ENCODE measurements at places on chromosomes 11 and 22.

DNA sequence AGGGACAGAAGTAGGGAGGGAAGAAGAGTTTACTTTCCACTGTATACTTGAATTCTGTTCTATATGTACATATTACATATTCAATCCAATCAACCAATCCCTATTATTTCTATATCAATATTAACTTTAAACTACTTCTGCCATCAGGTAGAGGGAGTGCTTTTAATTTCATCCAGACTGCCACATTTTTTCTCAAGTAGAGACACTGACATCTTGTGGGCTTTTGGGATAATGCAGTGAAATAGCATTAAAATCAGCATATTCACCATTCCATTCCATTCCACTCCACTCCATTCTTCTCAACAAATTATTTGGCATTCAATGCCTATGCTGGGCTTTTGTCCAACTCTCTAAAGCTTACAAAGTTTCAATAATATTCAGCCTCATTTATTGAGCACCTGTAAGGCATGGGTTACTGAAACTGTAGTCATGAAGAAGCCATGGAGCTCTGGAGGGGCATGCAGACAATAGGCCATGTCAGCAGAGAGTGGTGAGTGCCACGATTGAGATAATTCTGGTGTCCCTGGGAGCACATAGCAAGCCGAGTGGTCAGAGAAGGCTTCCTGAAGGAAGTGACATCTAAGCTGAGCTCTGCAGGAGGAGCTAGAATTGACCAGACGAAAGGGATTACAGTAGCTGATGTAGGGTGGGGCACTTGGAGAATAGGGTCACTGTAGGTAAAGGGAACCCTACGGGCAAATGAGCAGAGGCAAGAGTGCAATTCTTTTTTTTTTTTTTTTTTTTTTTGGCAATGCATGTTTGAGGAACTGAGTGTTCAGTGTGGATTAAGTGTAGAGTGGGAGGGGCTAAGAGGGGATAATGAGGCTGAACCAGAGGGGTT, 12.8 kb upstream of the CLPB start:
- no peak for DNase-seq

DNA sequence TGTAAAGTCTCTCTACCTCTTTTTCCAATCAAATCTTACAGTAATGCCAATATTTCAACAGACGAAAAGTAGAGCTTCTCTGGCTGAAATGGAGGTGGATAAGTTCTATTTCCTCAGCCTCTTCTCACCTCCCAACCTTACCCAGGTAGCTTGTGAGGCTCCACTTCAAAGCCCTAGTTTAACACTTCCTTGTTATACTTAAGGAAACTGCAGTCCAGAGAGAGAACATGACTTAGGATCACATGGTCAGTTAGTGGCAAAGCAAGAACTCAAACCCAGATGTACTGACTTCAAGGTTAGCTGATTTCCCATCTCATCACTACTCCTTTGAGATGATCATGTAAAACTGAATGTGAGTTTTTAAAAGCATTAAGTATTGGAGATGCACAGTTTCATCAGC, 32.5 kb downstream of the PAK1 start:
- no peak for DNase-seq

- no peak for DNase-seq
These were observed 212.1 kb downstream of the NELL1 start for GRCh38 chr11:20881328-20882079.

DNA sequence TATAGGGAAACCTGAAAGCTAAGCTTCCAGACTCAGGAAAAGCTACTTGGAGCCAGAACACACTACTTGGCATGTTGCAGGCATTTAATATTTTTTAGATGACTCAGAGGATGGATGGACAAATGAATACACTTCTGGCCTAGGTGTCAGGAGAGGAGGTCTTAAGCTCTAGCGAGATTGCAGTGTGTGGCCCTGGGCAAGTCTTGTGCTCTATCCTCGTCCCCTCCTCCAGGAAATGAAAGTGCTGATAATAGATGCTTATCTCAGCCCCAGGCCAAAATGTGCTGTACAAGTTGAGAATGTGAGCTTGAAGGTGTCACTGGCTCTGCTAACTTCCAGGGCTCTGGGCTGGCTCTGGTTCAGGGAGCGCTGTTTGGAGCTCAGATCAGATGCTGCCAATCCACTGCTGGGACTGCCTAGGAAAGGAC, 136.3 kb downstream of the PKNOX2 start:
- DNase-seq, result no peak

DNA sequence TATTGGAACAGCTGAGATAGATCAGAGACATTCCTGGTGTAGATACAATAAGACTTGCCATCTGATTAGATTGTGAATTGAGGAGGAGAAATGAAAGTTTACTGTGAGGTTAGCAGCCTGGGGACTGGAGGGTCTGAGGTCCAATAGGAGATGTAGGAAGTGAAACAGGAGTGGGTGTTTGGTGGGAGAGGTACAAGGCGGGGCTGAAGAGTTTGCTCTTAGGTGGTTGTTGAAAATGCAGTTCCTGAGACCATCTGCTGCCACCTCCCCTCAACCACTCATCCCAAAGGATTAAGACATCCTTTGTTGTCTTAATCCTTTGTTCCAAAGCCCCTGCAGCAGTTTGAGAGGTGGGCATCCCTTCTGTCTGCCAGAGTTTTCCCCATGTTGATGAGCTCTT, 14.8 kb downstream of the PIWIL4 start:
- DNase-seq, result no peak

DNA sequence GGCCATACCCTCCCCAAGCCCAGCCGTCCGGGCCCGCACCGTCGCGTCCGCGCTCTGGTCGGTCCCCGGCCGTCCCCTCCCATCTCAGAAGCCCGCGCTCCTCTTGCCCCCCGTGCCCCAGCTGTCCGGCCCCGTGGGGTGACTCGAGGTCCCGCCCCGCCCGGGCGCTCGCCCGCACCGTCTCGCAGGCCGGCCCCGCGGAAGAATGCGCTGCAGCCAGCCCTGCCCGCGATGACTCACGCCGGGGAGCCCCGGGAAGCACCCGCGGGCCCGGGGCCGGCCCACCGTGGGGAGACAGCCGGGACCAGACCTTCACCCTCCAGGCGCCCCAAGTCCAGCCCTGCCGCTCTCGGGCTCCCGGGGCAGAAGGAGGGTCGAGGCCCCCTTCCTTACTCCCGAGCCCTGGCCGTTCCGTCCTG, 320 bp upstream of the PHLDA2 start:
- no peak for DNase-seq

DNA sequence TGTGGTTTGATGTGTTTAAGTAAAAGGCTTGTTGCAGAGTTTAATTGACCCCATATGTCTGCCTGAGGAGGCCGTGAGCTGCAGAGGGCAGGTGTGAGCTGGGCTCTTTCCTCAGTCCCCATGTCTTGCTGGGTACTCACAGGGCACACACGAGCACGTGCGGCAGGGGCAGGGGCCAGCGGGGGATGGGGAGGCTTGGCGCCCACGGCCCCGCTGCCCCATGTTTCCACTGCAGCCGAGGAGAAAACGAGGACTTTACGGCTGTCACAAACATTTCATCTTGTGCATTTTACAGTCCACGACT, 24.7 kb upstream of the CCDC188 start:
- DNase-seq, result no peak

- no peak for DNase-seq
These were observed 10.4 kb downstream of the GNAZ start for GRCh38 chr22:23080613-23081290.

DNA sequence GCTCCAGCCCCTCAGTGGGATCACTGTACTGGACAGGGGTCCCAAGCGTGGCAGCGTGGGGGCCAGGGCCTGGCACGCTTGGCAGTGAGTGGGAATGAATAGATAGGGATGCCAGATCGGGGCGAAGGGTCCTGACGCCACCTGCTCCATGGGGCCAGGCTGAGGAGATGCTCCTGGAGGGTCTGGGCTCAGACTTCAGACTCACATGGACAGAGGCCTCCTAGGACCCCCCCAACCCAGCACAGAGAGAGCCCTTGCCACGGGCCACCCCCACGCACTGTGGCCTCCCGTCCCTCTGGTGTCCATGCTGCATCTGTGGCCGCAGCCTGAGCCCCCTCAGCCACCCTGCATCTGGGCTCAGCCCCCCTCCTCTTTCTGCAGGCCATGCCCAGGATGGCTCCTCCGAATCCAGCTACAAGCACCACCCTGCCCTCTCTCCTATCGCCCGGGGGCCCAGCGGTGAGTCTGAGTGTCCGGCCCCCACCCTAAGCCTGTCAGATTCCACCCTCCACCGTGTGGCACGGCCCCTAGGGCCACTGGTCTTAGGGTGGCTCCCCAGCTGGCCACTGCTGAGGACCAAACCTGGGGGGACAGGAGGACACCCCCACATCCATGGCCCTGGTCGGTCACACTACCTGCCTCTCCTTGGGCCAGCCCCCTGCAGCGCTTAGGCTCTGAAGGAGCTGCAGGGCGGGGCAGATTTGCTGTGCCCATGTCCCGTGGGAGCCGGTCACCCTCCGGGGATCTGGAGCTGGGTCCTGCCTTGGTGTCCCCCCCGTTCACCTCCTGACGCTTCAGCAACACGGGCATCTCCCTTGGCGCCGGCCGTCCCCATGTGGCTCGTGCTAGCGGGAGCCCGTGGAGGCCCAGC, 2.7 kb downstream of the MUC5AC start:
- no peak for DNase-seq

GRCh38 chr11:120956710-120957495, 67.0 kb upstream of the TBCEL start:
- DNase-seq, result no peak

DNA sequence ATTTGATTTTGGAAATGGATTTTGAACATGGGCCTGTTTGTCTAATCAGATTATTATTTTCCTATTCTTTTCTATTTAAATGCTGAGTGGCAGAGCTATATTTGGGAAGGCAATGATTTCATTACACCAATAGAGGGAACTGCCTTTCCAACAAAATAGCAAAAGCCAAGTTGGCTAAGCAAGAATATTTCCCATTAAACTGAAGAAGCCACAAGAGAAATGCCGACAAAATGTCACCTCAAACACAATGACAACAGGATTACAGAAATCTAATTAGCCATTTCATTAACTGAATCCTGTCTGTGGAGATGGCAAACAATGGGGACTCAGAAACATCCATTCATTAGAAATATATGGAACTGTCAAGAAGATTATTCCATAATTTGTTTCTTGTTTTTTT, 1593.1 kb upstream of the RAG2 start:
- no peak for DNase-seq

DNA sequence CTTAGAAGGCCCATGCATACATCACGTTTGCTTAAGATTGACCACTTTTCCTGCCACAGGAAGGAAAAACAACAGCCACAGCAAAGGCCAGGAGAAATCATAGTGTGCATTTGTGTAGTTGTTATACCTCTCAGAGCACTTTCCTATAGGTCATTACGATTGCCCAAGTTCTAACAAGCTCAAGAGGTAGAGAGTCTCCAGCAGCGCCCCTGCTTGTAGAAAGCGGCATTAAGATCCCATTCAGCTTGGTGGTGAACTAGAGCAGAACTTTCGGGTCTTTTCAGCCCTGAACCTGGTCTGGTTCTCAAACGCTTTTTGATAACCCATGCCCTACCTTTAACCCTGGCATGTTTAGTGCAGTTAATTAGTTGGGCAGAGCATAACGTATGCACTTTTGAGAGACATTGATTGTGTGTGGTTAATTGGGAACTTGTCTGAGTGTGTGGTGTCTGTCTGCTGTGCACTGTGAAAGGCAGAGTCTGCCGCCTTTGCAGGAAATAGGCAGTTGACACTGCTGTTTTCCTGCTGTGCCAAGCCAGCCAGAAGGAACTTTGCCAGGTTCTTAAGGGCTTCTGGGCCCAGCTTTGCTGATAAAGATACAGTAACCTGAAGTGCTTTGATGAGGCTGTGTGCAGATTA, 109.9 kb upstream of the CLMP start:
- no peak for DNase-seq

DNA sequence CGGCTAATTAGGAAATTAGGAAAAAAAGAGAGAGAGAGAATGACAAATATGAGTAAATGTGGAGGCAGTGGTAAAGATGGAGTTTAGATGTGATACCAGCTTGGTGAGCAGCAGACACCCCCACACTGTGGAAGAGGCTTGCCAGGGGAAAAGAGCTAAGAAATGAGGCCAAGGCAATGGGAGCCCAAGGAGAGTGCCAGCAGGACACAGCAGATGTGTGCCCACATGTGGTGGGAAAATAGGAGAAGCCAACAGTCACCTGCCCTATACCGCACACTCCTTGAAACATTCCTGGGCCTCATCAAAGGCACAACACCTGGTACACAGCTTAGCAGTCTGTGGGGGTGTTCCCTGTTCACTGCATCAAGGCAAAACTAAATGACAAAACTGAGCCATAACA, 104.9 kb downstream of the FAM76B start:
- DNase-seq, result no peak

- no peak for DNase-seq
These were observed 29.1 kb upstream of the RELT start for GRCh38 chr11:73347067-73347466.

- DNase-seq, result no peak
These were observed 14.7 kb downstream of the BARX2 start for GRCh38 chr11:129390303-129390821.

- DNase-seq, result no peak
These were observed 569 bp upstream of the YPEL1 start for GRCh38 chr22:21736084-21736642.

DNA sequence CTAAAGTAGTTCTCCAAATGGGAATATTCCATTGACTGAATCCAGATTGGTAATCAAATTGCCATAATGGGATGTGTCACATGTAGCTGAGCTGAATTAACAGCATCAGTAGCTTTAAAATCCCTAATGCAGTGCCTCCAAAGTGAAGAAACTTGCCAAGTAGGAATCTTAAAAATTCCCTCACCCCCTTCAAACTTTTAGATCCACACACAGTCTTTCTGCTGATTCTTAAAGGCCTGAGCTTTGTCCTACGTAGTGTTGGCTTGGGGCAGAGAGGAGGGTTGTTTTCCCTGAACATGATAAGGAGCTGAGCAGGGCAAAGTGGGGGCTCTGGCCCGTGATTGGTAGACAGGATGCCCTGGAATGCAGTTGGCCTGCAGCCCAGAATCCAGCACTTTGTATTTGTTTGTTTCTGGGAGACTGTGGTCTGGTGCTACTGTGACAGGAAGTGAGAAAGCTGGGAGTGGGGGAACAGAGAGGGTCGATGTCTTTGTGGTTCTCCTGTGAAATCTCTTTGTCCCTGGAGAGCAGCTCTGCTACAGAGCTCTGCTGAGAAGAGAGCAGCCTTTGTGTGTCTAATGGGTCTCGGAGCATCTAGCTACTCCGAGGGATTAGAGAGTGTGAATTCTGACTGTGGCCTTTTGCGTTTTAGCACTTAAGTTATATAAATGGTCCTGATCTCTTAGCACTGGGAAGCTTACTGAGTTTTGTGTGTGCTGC, 16.9 kb downstream of the CTNND1 start:
- DNase-seq, result no peak

- DNase-seq, result no peak
These were observed 936 bp downstream of the BRD1 start for GRCh38 chr22:49826603-49827270.

GRCh38 chr11:9719566-9720289, 55.9 kb downstream of the SWAP70 start:
- no peak for DNase-seq

Measured in stimulated activated CD4-positive, alpha-beta T cell treated with anti-CD3 and anti-CD28 coated beads, TNF-alpha, amount 100 ng/mL, for 1 hour (primary cell).